ENCODE measurements at places on chromosomes 5 and 9.

DNA sequence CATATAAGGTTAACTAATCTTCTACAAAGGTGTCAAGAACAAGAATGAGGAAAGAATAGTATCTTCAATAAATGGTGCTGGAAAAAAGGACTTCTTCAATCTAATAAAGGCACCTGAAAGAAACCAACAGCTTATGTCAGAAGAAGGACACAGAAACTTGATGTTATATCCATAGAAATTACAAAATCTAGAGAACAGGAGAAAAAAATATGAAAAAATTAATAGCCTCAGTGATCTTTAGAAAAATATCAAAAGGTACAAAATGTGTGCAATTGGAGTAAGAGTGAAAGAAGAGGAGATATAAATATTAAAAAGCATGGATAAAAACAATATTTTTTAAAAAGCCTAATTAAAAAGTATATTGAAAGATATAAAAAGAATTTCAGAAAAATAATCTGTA is 18.8 kb upstream of the PRSS3 start:
- DNase-seq: no peak

GRCh38 chr9:31323726-31324444 is 1060.6 kb upstream of the ACO1 start:
- no peak for DNase-seq

- no peak for DNase-seq
Observed at GRCh38 chr9:104280178-104280560, 186.1 kb downstream of the SMC2 start.

GRCh38 chr9:113536483-113537228 is 73.1 kb downstream of the RGS3 start:
- no peak for DNase-seq

GRCh38 chr9:96382839-96383164 is 709 bp downstream of the SLC35D2 start:
- no peak for DNase-seq

DNA sequence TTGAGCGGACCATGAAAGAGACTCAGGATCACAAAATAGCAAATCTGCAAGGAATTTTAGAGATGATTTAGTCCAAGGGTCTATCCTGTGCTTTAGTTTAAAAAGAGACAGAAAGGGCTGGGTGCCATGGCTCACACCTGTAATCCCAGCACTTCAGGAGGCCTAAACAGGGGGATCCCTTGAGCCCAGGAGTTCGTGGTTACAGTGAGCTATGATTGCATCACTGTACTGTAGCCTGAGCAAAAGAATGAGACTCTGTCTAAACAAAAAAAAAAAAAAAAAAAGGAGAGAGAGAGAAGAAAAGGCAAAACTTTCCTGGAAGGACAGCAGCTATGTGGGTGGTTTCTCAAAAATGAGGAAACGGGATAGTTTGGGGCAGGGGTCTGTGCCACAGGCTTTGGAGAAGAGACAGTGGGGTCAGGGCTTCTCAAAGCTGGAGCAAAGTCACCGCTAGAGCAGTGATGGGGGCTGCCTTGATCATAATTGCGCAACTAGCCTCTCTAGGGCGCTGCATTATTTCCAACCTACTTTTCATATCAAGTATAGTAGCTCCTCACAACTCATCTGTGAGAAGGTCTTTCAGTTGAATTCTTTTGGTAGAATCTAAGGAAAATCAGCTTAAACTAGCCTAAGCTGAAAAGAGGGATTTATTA is 8.5 kb upstream of the ANKH start:
- DNase-seq: no peak

All from B cell (primary cell).